Upper lobe of left lung (tissue), 6 donors: ENCODE measurements at places on chromosomes 12 and 14.
A peak's percentile ranks its signal among the peaks of the same experiment; 100 is the strongest.

- peak overlapping the region; percentile 77 for H3K27ac ChIP-seq
- H3K4me1 ChIP-seq: no peaks in the 10 kb centered on the region
- DNase-seq: no peak
- H3K4me3 ChIP-seq: peak overlapping the region; percentile 40
- H3K36me3 ChIP-seq: no peaks in the 10 kb centered on the region
Observed at GRCh38 chr12:132445884-132446632, 43.9 kb upstream of the FBRSL1 start.

DNA sequence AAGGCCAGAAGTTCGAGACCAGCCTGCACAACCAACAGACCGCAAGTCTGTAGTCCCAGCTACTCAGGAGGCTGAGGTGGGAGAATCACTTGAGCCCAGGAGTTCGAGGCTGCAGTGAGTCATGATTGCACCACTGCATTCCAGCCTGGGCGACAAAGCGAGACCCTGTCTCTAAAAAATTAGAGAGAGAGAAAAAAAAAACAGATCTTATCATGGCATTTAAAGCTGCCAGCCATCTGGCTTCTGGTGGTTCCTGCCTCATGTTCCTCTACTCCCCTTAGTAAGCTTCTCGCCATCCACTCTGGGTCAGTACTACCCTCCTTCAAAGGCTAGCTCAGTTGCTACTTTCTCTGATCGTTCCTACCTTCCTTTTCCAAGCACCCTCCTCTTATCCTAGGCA, 16.1 kb downstream of the CLSTN3 start:
- no peak overlapping the region for H3K27ac ChIP-seq
- no peaks in the 10 kb centered on the region for H3K4me1 ChIP-seq
- no peak overlapping the region for H3K4me3 ChIP-seq
- no peak for DNase-seq
- no peaks in the 10 kb centered on the region for H3K36me3 ChIP-seq

DNA sequence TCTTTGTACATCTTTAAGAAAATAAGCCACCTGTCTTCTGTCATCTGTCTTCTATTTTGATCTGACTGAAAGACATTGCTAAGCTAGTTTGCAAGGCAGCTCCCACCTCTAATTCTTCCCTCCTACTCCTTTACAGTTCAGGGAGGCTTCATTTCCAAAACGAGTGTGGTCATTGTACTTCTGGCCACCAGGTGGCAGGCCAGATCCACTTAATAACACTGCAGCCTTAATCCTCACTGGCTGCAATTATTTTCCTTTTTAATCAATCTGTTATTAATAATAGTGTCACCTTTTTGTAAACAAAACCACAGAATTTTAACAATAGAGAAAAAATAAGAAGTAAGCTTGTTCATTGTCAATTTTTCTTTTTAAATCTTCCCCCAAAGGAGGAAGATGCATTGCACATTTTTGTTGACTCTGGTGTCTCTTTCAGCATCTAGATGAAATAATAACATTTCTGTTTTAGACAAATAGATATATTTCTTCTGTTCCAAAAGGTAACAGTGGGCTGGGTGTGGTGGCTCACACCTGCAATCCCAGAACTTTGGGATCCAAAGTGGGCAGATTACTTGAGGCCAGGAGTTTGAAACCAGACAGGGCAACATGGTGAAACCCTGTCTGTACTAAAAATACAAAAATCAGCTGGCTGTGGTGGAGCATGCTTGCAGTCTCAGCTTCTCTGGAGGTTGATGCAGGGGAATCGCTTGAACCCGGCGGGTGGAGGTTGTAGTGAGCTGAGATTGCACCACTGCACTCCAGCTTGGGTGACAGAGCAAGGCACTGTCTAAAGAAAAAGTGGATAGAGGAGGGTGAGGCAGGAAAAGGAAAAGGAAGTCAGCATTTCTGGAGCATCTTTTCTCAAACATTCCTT, 23.3 kb downstream of the GABARAPL1 start:
- no peak overlapping the region for H3K4me3 ChIP-seq
- no peak for DNase-seq
- peaks cover 15% of the 10 kb centered on the region for H3K4me1 ChIP-seq
- peak overlapping the region; percentile 2 for H3K27ac ChIP-seq
- no peaks in the 10 kb centered on the region for H3K36me3 ChIP-seq
- no peaks in the 10 kb centered on the region for H3K27me3 ChIP-seq

- H3K4me1 ChIP-seq: peaks cover 12% of the 10 kb centered on the region
- no peak overlapping the region for H3K4me3 ChIP-seq
- H3K36me3 ChIP-seq: no peaks in the 10 kb centered on the region
- no peak overlapping the region for H3K27ac ChIP-seq
- no peak for DNase-seq
Observed at GRCh38 chr14:99982537-99983250, 82.5 kb upstream of the EVL start.

DNA sequence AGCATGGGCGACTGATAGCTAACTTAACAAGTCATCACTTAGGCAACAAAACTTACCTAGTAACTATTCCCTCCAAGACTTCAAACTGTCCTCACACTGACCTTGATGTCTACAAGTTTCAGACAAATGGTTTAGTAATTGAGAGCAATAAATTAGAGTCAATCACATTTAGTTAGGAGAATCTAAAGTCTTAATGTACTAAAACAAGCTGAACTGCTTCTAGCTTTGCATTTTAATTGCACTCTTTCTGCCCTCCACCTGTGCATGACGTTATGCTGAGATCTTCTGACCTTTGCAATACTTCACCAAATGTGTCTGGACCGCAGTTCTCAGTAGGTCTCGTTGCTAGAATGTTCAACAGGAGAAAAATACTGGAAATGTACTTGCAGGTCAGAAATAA, 158.0 kb downstream of the PIK3C2G start:
- DNase-seq: no peak
- H3K4me1 ChIP-seq: no peaks in the 10 kb centered on the region
- no peak overlapping the region for H3K4me3 ChIP-seq
- H3K27ac ChIP-seq: no peak overlapping the region
- no peaks in the 10 kb centered on the region for H3K36me3 ChIP-seq

GRCh38 chr12:120846721-120847120, 57.4 kb downstream of the SPPL3 start:
- no peaks in the 10 kb centered on the region for H3K36me3 ChIP-seq
- H3K27ac ChIP-seq: no peak overlapping the region
- H3K4me1 ChIP-seq: peaks cover 31% of the 10 kb centered on the region
- no peaks in the 10 kb centered on the region for H3K27me3 ChIP-seq
- DNase-seq: no peak
- H3K4me3 ChIP-seq: no peak overlapping the region

DNA sequence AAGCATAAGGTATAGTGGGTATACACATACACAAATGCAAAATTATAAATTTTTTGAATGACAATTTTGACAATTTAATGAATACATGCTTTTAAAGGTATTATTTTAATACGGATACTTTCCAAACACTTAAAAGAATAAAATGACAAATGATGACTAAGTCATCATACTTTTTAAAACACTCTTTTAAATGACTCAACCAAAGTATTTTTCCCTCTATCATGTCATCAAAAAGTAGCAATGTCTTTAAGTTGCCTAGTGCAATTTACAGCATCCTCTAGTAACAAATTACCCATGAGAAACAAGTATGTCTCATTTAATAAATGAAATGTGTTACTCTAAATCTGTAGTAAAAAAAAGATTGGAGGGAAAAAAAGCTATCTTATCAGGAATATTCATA, 73.3 kb downstream of the RPS6KA5 start:
- H3K27me3 ChIP-seq: no peaks in the 10 kb centered on the region
- DNase-seq: no peak
- no peak overlapping the region for H3K27ac ChIP-seq

DNA sequence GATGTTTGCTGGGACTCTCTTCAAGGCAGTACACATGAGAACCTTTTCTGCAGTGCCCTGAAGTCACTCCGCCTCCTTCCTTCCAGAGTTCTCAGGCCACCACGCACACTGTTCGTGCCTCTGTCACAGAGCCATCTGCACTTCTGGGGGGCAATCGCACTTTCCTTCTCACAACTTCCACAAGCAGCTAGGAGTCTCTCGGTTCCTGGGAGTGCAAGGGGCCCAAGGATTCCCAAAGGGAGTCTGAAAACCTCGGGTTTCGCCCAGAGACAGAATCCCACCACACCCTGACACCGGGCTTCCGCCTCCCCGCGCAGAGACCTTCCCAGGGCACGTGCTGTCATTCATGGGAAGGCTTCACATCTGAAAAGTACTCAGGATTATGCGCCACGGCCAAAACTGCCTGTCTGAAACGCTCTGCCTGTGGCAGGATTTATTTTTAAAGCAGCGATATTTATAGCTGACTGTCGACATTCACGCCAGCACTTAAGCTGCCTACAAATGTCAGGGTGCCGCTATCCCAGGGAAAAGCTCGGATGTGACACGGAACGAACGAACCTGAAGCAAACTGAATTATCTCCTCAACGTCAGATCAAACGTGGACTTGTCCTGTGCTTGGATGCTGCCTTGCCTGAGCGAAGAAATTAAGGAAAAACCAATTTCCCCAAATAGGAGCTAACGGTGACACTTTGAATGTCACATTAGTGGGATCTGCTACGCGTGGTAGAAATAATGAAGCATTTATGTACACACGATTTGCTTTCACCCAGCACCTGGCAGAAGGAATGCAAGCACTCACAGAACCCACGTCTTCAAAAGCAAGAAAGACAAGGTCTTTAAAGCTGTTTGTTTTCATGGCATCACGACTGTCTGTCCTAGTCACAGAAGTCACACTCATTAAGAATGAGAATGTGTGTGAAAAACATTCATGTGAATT, 154.0 kb downstream of the PIWIL1 start:
- no peaks in the 10 kb centered on the region for H3K4me1 ChIP-seq
- H3K36me3 ChIP-seq: no peaks in the 10 kb centered on the region
- no peak for DNase-seq

DNA sequence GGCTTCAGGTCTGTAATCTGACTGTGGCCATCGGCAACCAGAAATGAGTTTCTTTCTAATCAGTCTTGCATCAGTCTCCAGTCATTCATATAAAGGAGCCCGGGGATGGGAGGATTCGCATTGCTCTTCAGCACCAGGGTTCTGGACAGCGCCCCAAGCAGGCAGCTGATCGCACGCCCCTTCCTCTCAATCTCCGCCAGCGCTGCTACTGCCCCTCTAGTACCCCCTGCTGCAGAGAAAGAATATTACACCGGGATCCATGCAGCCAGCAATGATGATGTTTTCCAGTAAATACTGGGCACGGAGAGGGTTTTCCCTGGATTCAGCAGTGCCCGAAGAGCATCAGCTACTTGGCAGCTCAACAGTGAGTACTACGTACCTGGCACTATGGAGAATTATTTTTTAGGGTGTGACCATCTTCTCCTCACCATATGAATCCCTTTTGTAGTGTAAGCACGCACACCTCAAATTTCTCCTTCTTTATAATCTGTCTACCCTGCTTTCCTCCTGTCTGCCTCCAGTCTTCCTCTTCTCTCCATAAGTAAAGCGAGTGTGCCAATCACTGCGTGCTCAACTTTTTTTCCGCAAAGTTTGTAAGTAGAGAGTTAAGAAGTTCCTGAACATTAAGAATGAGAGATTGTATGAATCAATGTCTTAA, at the start of gene TPH2:
Gene TPH2, plus strand, starts transcription at position 118 of the 658 bp plus-strand sequence. Its CDS starts 142 bp downstream, at position 260.
- H3K36me3 ChIP-seq: no peaks in the 10 kb centered on the region
- no peaks in the 10 kb centered on the region for H3K4me1 ChIP-seq
- peaks cover 3% of the 10 kb centered on the region for H3K27me3 ChIP-seq

- H3K27me3 ChIP-seq: no peaks in the 10 kb centered on the region
- no peak overlapping the region for H3K4me3 ChIP-seq
Observed at GRCh38 chr12:99005601-99006000, 360.5 kb downstream of the APAF1 start.

- no peaks in the 10 kb centered on the region for H3K4me1 ChIP-seq
- no peaks in the 10 kb centered on the region for H3K27me3 ChIP-seq
- H3K27ac ChIP-seq: no peak overlapping the region
- no peak for DNase-seq
Observed at GRCh38 chr12:78396538-78396937, 468.0 kb upstream of the SYT1 start.

- no peak overlapping the region for H3K4me3 ChIP-seq
- H3K36me3 ChIP-seq: no peaks in the 10 kb centered on the region
- no peak overlapping the region for H3K27ac ChIP-seq
- peak; percentile 89 for DNase-seq
- no peaks in the 10 kb centered on the region for H3K4me1 ChIP-seq
Observed at GRCh38 chr12:125683748-125684381, 618.6 kb downstream of the AACS start.

DNA sequence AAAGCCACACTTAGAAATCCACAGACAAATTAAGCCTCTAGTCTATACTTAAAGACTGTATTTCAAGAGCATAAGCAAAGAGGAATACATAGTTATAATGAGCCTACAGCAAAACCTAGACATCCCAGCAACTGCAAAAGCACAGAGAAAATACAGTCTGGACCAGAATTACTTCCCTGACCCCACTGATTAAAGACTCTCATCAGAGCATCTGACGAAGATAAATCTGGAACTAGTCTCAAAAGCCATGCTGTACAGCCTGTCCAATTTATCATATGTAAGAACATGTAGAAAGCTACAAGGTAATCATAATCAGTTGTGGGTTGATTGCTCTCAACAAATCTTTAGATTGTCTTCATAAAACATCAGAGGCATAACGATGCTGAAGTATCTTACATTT, 285.1 kb upstream of the CAND1 start:
- H3K4me1 ChIP-seq: no peaks in the 10 kb centered on the region
- H3K4me3 ChIP-seq: no peak overlapping the region
- no peak for DNase-seq
- no peak overlapping the region for H3K27ac ChIP-seq
- no peaks in the 10 kb centered on the region for H3K27me3 ChIP-seq

DNA sequence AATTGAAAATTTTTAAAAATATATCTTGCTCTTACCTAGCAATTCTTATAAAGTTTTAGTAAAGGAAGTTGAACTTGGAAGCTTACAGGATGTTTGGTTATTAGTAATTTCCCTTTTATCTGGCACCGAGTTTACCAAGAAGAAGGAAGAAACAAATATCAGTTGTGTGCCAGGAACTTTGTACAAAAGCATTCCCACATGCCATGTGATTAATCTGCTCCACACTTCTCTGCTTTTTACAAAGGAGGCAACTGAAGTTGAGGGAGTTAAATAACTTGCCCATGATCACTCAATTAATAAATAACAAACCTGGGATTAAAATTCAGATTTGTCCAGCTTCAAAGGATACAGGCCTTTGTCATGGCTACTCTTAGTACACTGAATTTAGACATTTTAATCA, 122.5 kb upstream of the BCAT1 start:
- no peak for DNase-seq
- no peaks in the 10 kb centered on the region for H3K27me3 ChIP-seq
- peak overlapping the region; percentile 8 for H3K27ac ChIP-seq
- no peaks in the 10 kb centered on the region for H3K36me3 ChIP-seq
- H3K4me3 ChIP-seq: no peak overlapping the region

GRCh38 chr12:53726341-53726740, 911 bp downstream of the CALCOCO1 start:
- peaks cover 34% of the 10 kb centered on the region for H3K36me3 ChIP-seq
- H3K27ac ChIP-seq: peak overlapping the region; percentile 85
- no peaks in the 10 kb centered on the region for H3K27me3 ChIP-seq
- DNase-seq: no peak
- H3K4me3 ChIP-seq: peak overlapping the region; percentile 68
- peaks cover 30% of the 10 kb centered on the region for H3K4me1 ChIP-seq
